ENCODE measurements at places on chromosomes 1 and 21. TPM values are rescaled to one million over a fixed set of nuclear protein-coding genes. Genes with fewer than 3 reads are reported as not detected.

Gene ZNF326
- 8.3 TPM for total RNA-seq

Gene PROX1
- 5.4 TPM for total RNA-seq

Gene TSACC
- total RNA-seq: not detected

Gene OLFML2B
- total RNA-seq: 3.7 TPM

Gene MRAP
- total RNA-seq: not detected

Gene CD244
- total RNA-seq: not detected

Gene C1orf226
- total RNA-seq: 0.81 TPM

Gene VCAM1
- total RNA-seq: 1.2 TPM

Gene FUBP1
- 64.3 TPM for total RNA-seq

Gene E2F2
- total RNA-seq: not detected

Gene LSS
- 31.1 TPM for total RNA-seq

Gene SYCP1
- total RNA-seq: not detected

Gene MROH7
- 1.3 TPM for total RNA-seq

Gene CFAP74
- total RNA-seq: not detected

Gene LCE3E
- not detected for total RNA-seq

Gene ZP4
- total RNA-seq: not detected

Gene HIVEP3
- total RNA-seq: 0.80 TPM

Gene EPS15
- total RNA-seq: 44.8 TPM

Gene SASS6
- 0.71 TPM for total RNA-seq

Gene FCRL6
- not detected for total RNA-seq

Gene LYPD8
- total RNA-seq: not detected

Gene PLXNA2
- 12.8 TPM for total RNA-seq

Gene FCGR3B
- total RNA-seq: 0.41 TPM

Gene RIPPLY3
- total RNA-seq: not detected

Gene NR5A2
- total RNA-seq: 1.2 TPM

Gene SLC1A7
- total RNA-seq: not detected

Gene IQCC
- total RNA-seq: 0.49 TPM

Gene OR6K3
- total RNA-seq: not detected

Gene CBR3
- 1.1 TPM for total RNA-seq

Gene SPATA1
- not detected for total RNA-seq

Gene NBPF10
- 4.0 TPM for total RNA-seq

Gene MYOM3
- 144 TPM for total RNA-seq

Gene CLCA1
- total RNA-seq: not detected

Gene NBPF4
- total RNA-seq: not detected

Gene ANGPTL3
- not detected for total RNA-seq

Gene DCDC2B
- not detected for total RNA-seq

Gene CHODL
- not detected for total RNA-seq

Gene FAM167B
- 2.3 TPM for total RNA-seq
